CD8-positive, alpha-beta T cell (primary cell): ENCODE measurements at places on chromosomes 2 and 18. TPM values are rescaled to one million over a fixed set of nuclear protein-coding genes. Genes with fewer than 3 reads are reported as not detected.

WDR54 gene
- 18.4 TPM for total RNA-seq

MYO3B gene
- total RNA-seq: not detected

ANKRD62 gene
- not detected for total RNA-seq

RUFY4 gene
- total RNA-seq: 0.44 TPM

WNT6 gene
- total RNA-seq: not detected

SIGLEC15 gene
- total RNA-seq: not detected

- no peak for DNase-seq
Measured at GRCh38 chr18:22865354-22866116, 67.6 kb upstream of the RBBP8 start.

DNA sequence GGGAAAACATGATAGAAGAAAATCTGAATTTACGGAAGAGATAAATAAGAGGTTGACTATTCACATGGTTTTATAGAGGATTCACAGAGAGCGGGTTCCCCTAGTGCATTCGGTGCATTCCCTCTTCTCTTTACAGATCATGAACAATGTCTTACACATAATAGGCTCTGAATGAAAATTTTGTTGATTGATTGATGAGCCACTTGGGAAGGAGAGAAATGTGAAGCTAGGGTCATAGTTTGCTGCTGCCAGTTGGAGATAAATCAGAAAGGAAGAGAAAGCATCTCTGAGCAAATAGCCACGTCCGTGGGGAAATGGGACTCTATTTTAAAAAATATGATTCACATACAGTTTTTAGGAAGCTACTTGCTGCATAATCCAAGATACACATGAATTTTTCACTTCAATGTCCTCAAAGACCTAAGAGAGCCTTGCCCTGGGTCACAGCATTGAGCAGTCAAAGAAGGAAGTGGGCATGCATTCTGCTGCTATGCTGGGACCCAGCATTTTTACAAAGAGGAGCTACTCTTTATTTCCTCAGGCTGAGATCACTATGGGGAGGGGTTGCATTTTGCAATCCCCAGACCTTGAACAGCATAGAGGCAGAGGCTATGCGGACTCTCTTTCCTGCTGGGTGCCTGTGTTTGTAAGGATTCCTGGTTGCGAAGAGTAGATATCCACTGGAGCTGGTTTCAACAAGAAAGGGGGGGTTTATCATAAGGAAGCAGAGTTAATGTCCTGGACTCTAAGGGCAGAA, 395.3 kb downstream of the TSN start:
- DNase-seq: no peak

GRCh38 chr2:18940184-18940583, 350.8 kb upstream of the NT5C1B start:
- DNase-seq: no peak

- DNase-seq: no peak
Measured at GRCh38 chr18:69956057-69956456, 8.4 kb upstream of the CD226 start.
